ENCODE measurements at places on chromosomes 16 and 17. TPM values are rescaled to one million over a fixed set of nuclear protein-coding genes. Genes with fewer than 3 reads are reported as not detected.

Gene C17orf78
- total RNA-seq = not detected

DNA sequence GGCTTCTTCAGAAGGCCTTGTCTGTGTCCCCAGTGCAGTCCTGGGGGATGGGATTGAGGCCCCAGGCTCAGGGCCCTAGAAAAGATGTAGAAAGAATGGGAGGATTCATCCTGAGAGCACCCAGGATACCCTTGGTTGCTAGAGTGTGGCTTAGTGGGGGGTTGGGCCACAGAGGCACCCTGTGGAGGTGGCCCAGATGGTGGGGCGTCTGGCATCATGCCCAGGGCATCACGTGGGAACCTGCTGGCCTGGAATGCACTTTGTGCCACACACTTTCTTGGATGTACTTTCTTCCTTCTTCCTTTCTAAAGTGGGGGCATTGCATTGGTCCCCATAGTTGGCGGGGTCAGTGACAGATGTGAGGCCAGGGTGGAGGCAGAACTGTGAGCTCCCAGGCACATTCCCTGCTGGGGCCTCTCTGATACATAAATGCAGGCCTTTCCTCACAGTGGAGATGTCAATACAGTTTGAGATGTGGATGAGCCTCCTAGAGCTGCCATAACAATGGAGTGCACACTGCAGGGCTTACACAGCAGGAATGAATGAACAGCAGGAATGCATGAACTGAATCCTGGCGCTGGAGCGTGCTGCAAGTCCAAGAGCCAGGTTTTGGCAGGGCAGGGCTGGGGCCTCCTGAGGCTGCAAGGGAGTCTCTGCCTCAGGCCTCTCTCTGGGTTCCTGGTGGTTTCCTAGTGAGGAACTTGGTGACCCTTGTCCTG lies 43.3 kb downstream of the MGAT5B start:
- DNase-seq = no peak

DNA sequence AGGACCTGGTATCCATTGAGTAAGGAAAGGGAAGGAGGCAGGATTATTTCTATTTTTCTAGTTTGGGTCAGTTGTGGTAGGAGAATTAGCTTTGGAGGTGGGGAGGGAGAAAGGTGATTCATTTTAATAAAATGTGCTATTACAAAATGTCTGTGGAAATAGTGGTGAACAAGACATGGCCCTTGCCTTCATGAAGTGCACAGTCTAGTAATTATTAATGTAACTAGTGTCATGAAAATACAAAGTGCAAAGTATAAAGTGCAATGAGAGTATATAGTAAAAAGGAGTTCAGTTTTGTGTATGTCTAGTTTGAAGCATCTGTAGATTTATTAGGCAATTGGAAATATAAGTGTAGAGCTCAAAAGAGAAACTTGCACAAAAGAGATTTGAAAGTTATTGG lies 11.9 kb downstream of the NFATC3 start:
- DNase-seq = no peak

- DNase-seq = no peak
Measured at GRCh38 chr16:15834502-15834901, 22.3 kb downstream of the MYH11 start.

DNA sequence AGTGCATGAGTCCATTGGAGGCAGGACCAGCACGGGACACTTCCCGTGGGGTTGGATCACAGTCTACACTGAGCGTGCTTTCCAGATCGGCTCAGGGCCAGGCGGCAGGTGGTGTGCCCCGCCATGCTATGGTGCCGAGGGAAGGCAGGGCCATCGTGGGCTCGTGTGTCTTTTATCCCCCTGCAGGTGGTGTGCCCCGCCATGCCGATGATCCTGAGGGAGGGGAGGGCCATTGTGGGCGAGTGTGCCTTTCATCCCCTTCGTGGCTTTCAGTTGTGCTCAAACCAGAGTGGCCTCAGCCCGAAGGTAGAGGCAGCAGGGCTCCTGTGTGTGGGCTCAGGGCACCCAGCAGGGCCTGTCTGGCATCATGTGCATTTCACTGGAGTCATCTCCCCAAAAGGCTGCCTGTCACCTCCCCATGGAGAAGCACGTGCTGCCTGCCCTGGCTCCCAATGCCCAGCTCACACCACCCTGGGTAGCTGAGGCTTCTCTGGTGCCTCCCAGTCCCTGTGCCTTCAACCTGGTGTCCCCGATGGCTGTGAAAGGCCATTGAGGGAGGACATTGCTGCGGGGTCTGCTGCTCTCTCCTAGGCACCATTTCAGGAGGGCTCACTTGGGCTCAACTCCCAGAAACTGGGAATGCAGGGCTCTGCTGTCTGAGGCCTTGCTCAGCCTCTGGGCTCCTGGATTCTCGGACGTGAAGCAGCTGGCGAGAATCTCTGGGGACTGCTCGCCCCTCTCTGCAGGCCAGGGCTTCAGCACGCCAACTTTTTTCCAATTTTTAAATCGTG lies 207.6 kb downstream of the NPIPB11 start:
- DNase-seq = no peak

- DNase-seq = no peak
Measured at GRCh38 chr16:82433042-82433441, 193.7 kb upstream of the CDH13 start.

GRCh38 chr17:67474081-67474661 lies 97.1 kb downstream of the PITPNC1 start:
- no peak for DNase-seq

Measured in frontal cortex (tissue), 4 donors.